Endothelial cell (in vitro differentiated cells): ENCODE measurements at places on chromosomes 3 and 15.

GRCh38 chr3:175349168-175349567, 490.0 kb downstream of the NAALADL2 start:
- no peak for DNase-seq

GRCh38 chr3:38598791-38599190, 50.7 kb downstream of the SCN5A start:
- no peak for DNase-seq

- DNase-seq: no peak
Observed at GRCh38 chr3:13682331-13683013, 133.5 kb downstream of the FBLN2 start.

GRCh38 chr3:104909198-104909597, 457.5 kb upstream of the ALCAM start:
- no peak for DNase-seq

DNA sequence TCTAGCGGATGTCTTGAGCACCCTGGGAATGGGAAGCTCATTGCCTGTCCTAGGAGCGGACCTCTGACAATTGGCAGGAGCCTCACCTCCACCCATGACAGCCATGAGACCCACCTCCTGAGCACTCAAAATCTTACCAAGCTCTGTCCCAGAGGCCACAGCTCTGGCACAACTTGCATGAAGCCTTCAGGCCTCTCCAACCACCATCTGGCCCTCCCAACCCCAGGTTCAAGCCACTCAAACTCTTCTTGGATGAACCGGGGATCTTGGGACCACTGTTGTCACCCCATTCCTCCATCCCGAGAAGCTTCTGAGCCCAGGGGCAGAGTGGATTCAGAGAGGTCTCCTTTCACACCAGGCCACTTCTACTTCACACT, 1.5 kb downstream of the VIPR1 start:
- DNase-seq: no peak

- no peak for DNase-seq
Observed at GRCh38 chr15:90576711-90577389, 47.1 kb downstream of the CRTC3 start.

GRCh38 chr15:63572749-63573464, 24.3 kb upstream of the FBXL22 start:
- no peak for DNase-seq

DNA sequence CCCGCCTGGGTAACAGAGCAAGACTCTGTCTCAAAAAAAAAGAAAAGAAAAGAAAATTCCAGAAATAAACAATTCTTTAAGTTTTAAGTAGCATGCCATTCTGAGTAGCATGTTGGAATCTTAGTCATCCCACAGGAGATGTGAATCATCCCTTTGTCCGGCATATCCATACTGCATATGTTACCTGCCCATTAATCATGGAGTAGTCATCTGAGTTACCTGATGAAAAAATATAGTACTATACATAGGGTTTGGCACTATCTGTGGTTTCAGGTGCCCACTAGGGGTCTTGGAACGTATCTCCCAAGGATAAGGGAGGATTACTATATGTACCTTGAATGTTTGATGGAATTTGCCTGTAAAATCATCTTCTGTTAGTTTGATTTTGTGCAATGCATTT, 6.3 kb upstream of the CCR4 start:
- no peak for DNase-seq

DNA sequence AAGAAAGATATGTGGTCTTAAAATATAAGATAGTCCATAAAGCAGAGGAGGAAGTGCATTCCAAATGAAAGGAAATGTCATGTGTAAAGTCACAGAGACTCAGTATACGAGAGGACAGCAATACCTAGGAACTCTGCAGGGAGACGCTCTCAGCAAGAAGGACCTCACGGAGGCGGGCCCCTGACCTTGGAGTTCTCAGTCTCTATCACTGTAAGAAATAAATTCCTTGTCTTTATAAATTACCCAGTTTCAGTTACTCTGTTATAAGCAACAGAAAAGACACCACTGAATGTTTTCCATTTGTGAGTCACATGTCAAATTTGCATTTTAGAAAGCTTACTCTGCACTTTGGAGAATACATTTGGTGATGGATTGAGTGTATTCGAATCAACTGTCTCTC, 140.6 kb downstream of the GBE1 start:
- DNase-seq: no peak

DNA sequence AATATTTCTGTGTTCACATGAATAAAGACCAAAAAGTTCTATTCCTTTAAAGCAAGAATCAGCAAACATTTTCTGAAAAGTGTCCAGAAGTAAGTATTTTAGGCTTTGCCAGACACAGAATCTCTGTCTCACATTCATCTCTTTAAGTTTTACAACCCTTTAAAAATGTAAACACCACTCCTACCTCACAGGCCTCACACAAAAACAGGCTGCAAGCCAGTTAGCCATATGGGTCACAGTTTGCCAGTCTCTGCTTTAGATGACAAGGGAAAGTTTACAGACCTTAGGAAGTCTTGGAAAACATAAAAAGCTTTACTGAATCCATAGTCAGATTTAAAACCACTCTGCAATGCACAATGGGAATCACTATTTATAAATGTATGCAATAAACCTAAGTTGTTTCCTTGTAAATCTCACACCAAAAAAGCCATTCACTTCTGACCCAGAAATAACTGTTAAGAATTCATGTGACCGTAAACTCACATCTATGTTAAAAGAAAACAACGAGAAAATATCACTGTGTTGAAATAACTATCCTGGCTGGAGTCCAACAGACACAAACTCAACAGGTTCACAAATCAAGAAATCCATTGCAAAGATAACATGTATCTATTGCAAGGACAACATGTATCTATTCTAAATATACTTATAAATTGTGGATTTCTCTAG, 308.2 kb downstream of the ULK4 start:
- no peak for DNase-seq

GRCh38 chr3:57982561-57983243, 25.5 kb upstream of the FLNB start:
- no peak for DNase-seq

DNA sequence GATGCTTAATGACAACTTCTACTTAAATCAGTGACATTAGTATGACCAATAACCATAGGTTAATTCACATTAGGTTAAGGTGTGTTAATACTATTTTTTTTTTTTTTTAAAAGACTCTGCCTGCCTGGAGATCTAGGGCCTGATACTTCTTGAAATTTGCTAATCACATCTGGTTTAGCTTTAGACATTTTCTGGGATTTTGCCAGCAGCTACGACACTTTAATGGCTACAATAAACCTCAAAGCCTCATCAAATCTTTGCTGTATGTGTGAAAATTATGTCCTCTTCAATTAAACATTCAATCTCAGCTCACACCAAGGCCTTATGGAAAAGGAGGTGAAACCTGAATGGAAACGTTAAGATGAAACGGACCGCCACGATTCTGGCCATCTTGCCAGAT, 167.9 kb downstream of the GREM1 start:
- no peak for DNase-seq

DNA sequence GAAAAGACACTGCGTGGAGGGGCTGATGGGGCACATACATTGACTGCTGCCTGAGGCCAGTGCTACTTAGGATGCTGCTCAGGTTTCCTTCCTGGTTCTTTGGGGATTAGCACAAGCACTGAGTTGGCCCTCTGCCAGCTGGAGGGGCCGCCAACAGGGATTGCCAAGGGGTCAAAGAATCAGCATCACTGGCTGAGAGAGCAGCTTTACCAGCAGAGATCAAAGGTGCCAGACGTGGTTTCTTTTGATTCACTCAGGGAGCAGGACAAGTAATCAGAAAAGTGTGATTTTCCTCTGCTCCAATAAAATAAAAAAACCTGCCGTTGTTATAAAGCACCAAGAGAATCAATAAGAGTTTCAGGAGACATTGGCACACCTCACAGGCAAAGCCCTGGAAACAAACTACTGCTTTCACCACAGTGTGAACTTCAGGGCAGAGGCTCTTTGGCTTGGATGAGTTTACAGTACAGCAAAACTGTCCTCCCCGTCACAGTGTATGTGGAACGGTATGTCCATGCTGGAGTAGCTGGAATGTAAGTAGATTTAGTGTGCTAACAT, 45.8 kb upstream of the FSIP1 start:
- no peak for DNase-seq

- no peak for DNase-seq
Observed at GRCh38 chr3:133973249-133973980, 56.3 kb downstream of the SLCO2A1 start.

GRCh38 chr3:45595364-45596195, 1.0 kb downstream of the LIMD1 start:
- DNase-seq: no peak
